ENCODE measurements at places on chromosomes 11 and 22.

- DNase-seq: no peak
- H3K27ac ChIP-seq: peak within 1 kb of the TSS; percentile 85
- H3K4me1 ChIP-seq: peaks cover 29% of the 10 kb centered on the region
- H3K27me3 ChIP-seq: peaks cover 35% of the 10 kb centered on the region
- H3K4me3 ChIP-seq: peak within 1 kb of the TSS; percentile 50
Measured at GRCh38 chr11:128890543-128891368, at the start of gene KCNJ5. KCNJ5 (plus strand) TSS chr11:128891356; CDS start chr11:128911274, 19,918 bp downstream.

DNA sequence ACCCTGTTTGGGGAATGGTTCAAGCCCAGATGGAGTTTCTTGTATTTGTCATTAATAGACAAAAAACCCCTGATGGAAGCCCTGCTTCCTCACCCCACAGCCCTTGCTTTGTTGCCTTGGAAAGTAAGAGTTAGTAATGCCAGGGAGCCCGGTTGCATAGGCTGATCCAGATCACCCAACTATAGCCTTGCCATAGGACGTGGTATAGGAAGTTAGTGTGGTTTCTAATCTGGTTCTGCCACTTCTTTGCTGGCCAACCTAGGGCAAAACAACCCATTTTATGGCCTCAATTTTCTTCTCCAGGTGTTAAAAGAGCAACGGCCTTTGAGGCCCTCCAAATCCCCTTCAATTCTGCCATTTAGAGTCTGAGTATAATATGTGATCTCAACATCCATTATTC is 97.9 kb downstream of the STIM1 start:
- no peaks in the 10 kb centered on the region for H3K36me3 ChIP-seq
- no peak overlapping the region for H3K4me3 ChIP-seq
- H3K27ac ChIP-seq: no peak overlapping the region
- no peak for DNase-seq
- no peaks in the 10 kb centered on the region for H3K27me3 ChIP-seq

DNA sequence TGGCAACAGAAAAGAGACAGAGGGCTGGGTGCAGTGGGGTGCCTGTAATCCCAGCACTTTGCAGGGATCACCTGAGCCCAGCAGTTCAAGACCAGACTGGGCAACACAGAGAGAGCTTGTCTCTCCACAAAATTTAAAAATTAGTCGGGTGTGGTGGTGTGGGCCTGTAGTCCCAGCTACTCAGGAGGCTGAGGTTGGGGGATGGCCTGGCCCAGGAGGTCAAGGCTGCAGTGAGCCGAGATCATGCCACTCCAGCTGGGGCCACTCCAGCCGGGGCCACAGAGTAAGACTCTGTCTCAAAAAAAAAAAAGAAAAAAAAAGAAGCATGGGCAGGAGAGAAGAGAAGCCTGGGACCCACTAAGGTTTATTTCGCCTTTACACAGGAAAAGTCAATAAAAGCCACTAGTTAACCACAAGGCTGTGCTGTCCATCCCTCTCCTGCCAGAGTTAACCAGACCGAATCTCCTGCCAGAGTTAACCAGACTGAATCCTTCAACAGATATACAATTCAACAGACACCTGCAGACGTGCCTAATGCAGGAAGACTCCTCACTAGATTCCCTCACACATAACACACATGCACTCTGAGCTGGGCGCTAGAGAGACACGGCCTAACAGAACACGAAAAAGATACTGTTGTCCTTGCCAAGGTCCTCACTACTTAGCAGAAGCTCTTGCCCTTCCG is 29.8 kb downstream of the MICAL3 start:
- H3K4me3 ChIP-seq: no peak overlapping the region
- no peak overlapping the region for H3K27ac ChIP-seq
- H3K36me3 ChIP-seq: no peaks in the 10 kb centered on the region
- no peaks in the 10 kb centered on the region for H3K27me3 ChIP-seq

DNA sequence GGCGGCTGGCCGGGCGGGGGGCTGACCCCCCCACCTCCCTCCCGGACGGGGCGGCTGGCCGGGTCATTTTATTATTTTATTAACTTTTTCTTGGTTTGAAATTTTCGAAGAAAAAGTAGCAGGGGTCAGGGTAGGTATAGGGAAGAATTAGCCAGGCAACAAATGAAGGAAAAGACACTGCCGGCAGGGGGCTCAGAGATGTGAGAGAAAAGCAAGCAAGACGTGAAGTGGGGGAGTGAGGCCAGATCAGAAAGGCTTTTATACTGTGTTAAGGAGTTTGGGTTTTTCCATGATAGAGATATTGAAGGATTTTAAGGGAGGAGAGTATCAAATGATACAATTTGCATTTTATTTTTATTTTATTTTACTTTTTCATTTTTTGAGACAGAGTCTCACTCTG is 19.0 kb downstream of the RNF214 start:
- H3K27ac ChIP-seq: no peak overlapping the region
- H3K4me1 ChIP-seq: no peaks in the 10 kb centered on the region
- no peaks in the 10 kb centered on the region for H3K27me3 ChIP-seq
- no peak overlapping the region for H3K4me3 ChIP-seq
- no peak for DNase-seq

DNA sequence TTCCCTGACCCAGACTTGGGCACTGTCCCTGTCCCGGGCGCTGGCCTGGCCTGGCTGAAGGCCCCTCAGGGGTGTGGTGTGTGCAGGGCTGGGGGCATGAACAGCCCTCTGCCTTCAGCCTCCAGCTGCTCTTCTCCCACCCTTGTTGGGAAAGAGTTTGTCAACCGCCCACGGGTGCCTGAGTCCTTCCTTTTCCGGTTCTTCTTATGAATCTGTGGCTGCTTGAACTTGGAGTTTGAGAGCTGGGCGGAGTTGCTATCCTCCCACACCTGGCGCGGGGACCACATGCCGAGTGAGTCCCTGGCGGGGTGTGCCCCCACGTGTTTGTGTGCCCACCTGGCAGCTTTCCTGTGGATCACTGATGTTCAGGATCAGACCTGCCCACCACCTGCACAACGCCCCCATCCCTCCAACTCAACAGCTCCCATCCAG is 13.4 kb downstream of the NFAM1 start:
- no peaks in the 10 kb centered on the region for H3K27me3 ChIP-seq
- H3K4me3 ChIP-seq: no peak overlapping the region
- H3K36me3 ChIP-seq: no peaks in the 10 kb centered on the region
- peaks cover 16% of the 10 kb centered on the region for H3K4me1 ChIP-seq

DNA sequence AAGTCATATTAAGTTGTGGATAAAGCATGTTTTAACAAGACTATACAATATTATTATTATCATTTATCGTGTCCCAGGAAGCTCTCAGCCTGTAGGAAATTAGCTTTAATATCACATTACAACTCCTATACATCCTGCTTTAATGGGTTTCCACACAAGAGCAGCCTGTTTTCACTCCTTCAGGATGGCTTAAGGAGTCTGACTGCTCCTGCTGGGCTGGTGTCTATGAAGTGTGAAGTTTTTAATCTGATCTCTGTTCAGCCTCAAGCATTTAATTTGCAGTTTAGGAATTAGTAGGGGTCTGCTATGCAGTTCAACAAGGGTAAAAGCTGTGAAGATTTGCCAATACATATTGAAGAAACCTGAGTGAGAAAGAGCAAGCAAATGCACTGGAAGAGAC is 653.4 kb upstream of the LRRC4C start:
- no peak overlapping the region for H3K4me3 ChIP-seq
- H3K4me1 ChIP-seq: no peaks in the 10 kb centered on the region

DNA sequence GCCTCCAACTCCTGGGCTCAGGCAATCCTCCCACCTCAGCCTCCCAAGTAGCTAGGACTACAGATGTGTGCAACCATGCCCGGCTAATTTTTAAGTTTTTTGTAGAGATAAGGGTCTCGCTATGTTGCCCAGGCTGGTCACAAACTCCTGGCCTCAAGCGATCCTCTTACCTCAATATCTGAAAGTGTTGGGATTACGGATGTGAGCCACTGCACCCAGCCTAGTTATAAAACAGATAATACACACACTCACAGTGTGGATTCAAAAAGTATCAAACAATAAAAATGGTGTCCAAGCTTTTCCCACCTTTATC is 377 bp upstream of the CCDC188 start:
- H3K36me3 ChIP-seq: no peaks in the 10 kb centered on the region
- no peak overlapping the region for H3K27ac ChIP-seq
- DNase-seq: no peak
- peaks cover 25% of the 10 kb centered on the region for H3K4me1 ChIP-seq
- no peaks in the 10 kb centered on the region for H3K27me3 ChIP-seq

GRCh38 chr11:64185175-64185692 is 737 bp upstream of the STIP1 start:
- peak overlapping the region; percentile 85 for H3K27ac ChIP-seq
- H3K27me3 ChIP-seq: no peaks in the 10 kb centered on the region
- peaks cover 5% of the 10 kb centered on the region for H3K36me3 ChIP-seq
- DNase-seq: no peak

DNA sequence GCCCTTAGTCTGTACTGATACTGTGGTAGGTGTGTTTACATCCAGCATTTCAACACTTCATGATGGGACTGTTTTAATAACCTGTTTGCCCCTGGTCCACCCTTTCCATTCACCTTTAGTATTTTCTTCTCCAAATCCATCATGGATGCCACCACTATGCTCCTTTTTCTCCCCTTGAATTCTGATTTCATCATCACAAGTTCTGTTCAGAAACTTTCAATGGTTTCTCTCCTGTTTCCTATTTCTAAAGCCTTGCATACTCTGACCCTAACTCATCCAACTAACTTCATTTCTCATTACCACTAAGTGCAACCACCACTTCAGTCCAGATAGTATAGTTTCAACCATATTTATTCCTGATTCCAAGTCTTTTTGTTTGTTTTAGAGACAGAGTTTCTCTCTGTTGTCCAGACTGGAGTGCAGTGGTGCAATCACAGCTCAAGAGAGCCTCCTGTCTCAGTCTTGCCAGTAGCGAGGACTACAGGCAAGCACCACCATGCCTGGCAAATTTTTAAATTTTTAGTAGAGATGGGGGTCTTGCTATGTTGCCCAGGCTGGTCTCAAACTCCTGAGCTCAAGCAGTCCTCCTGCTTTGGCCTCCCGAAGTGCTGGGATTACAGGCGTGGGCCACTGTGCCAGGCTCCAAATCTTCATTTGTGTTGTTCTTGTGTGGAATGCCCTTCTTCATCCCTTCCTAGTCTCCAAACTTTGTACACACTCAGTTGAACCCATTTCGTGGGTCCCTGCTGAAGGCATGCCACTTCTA is 1.2 kb upstream of the LIN7C start:
- DNase-seq: no peak
- no peaks in the 10 kb centered on the region for H3K27me3 ChIP-seq
- no peak overlapping the region for H3K4me3 ChIP-seq
- H3K36me3 ChIP-seq: peaks cover 15% of the 10 kb centered on the region
- H3K27ac ChIP-seq: no peak overlapping the region
- H3K4me1 ChIP-seq: peaks cover 4% of the 10 kb centered on the region

DNA sequence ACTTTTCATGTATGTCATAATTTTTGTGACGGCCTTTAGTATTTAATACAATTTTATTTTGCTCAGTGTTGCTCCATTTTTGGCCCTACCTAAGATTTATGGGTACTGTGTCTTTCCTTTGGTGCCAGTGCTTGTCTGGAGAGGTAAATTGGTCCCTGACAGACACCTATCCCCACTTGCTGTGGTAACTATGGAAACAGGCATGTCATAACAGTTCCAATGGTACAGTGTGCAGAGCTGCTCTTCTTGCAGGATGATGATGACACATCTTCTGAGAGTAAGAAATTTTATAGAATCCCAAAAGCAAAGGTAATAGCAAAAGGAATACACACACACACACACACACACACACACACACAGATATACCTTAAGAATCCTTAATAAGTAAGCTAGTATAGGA is 118.5 kb downstream of the ELP4 start:
- no peaks in the 10 kb centered on the region for H3K4me1 ChIP-seq
- no peak overlapping the region for H3K27ac ChIP-seq
- no peaks in the 10 kb centered on the region for H3K27me3 ChIP-seq
- no peak overlapping the region for H3K4me3 ChIP-seq
- H3K36me3 ChIP-seq: no peaks in the 10 kb centered on the region
- DNase-seq: no peak

GRCh38 chr11:45106440-45106839 is 40.0 kb upstream of the PRDM11 start:
- H3K4me1 ChIP-seq: peaks cover 5% of the 10 kb centered on the region
- no peaks in the 10 kb centered on the region for H3K27me3 ChIP-seq
- no peak overlapping the region for H3K4me3 ChIP-seq
- no peak for DNase-seq
- no peaks in the 10 kb centered on the region for H3K36me3 ChIP-seq

DNA sequence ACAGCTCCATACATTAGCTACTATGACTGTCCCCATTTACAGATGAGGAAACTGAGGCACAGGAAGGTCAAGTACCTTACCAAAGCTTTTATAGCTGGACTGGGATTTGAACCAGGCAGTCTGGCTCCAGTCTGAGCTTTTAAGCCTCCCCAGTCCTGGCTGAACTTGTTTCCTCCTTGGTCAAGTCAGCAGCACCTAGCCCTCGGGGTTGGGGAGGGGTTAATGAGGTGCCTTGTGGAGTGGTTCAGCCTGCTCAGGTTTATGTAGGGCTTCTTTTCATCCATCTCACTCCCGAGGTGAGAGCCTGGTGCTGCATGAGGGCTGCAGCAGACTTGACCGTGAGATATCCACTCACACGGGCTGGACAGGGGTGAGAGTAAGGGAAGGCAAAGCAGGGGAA is 36.7 kb upstream of the GCAT start:
- H3K36me3 ChIP-seq: peaks cover 75% of the 10 kb centered on the region
- H3K27me3 ChIP-seq: no peaks in the 10 kb centered on the region
- DNase-seq: no peak
- H3K4me3 ChIP-seq: no peak overlapping the region

GRCh38 chr11:122653916-122654585 is 1.5 kb upstream of the UBASH3B start:
- H3K4me1 ChIP-seq: peaks cover 2% of the 10 kb centered on the region
- no peak overlapping the region for H3K27ac ChIP-seq
- H3K4me3 ChIP-seq: no peak overlapping the region

DNA sequence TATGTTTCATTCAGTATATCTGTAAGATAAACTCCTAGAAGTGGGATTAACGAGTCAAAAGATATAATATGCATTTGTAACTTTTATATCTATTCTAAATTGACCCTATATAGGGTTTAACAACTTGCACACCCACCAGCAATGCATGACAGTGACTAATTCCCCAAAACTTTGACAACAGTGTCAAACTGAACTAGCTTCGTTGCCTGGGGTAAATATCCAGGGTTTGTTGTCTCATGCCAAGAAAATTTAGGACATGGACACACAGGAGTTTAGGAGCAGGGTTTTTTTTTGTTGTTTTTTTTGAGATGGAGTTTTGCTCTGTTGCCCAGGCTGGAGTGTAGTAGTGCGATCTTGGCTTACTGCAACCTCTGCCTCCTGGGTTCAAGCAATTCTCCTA is 5.1 kb downstream of the SNU13 start:
- no peak for DNase-seq
- H3K4me3 ChIP-seq: no peak overlapping the region
- no peak overlapping the region for H3K27ac ChIP-seq
- H3K27me3 ChIP-seq: no peaks in the 10 kb centered on the region
- H3K4me1 ChIP-seq: peaks cover 5% of the 10 kb centered on the region
- peaks cover 38% of the 10 kb centered on the region for H3K36me3 ChIP-seq

DNA sequence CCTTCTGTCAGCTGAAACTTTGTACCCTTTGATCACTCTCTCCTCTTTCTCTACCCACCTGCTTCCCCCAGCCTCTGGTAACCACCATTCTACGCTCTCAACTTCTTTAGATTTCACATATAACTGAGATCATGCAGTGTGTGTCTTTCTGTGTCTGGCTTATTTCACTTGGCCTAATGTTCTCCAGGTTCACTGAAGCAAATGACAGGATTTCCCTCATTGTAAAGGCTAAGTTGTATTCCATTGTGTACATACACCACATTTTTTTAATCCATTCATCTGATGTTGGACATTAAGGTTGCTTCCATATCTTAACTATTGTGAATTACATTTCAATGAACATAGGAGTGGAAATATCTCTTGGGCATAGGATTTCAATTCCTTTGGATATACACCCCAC is 207.6 kb downstream of the MIAT start:
- no peaks in the 10 kb centered on the region for H3K27me3 ChIP-seq
- H3K4me1 ChIP-seq: no peaks in the 10 kb centered on the region
- H3K4me3 ChIP-seq: no peak overlapping the region

- H3K36me3 ChIP-seq: peaks cover 70% of the 10 kb centered on the region
- no peaks in the 10 kb centered on the region for H3K4me1 ChIP-seq
- no peak overlapping the region for H3K27ac ChIP-seq
Measured at GRCh38 chr11:61853698-61854169, 25.6 kb downstream of the FADS2 start.
